ENCODE measurements at places on chromosomes 4 and X.
A peak's percentile ranks its signal among the peaks of the same experiment; 100 is the strongest.

- DNase-seq: no peak
Measured at GRCh38 chr4:30968926-30969325, 248.8 kb downstream of the PCDH7 start.

- DNase-seq: no peak
Measured at GRCh38 chrX:40434947-40435346, 145.8 kb upstream of the ATP6AP2 start.

GRCh38 chrX:103464774-103465117 lies 54.5 kb downstream of the RAB40A start:
- peak; percentile 77 for DNase-seq

DNA sequence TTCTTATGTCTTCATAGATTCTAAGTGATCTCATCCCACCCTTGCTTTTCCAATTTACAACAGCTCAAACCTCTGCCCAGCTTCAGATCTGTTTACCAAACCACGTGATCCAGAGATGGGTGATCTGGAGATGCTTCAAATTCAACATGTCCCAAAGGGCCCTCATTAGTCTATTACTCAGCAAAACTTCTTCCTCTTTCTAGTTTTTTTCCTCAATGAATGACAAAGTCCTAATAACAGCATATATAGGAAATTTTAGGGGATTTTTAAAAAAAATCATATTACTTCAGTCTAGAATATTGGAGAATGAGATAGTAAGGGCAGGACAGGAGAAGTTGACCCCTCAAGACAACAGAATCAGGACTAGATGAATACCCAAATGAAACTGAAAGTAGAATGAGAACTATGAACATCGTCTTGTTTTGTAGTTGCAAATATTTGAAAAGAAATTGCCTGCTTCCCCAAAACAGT lies 127.1 kb downstream of the CFAP299 start:
- no peak for DNase-seq

GRCh38 chrX:110519906-110520452 lies 161.3 kb downstream of the RTL9 start:
- DNase-seq: no peak

DNA sequence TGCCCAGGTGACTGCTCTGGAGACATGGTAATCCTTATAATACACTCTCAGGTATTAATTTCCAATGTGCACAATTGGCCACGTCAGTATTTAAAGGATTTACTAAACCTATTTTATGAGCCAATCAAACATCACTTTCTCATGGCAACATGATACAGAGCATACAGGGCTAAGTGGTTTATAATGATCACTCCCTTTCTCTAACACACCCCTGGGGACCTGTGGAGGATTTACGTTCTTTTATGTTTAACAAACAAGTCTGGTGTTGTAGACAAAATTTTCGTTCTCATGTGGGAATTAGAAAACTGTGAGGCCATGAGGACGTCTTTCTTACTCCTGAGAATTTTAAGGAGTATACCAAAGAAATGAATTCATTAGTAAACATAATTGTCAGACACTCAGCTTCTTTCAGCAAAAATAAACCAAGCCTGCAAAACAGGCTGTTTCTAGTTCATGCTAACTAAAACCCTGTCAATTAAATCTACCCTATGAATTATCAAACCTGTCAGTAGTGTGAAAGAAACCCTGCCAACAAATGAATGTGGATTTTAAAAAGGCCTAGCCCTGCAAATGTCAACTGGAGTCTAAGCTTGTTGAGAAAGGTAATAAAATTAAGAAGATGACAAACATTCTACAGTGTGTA lies 155.8 kb downstream of the PDGFC start:
- no peak for DNase-seq

- peak; percentile 63 for DNase-seq
Measured at GRCh38 chr4:13483768-13484121, 395 bp downstream of the RAB28 start.

DNA sequence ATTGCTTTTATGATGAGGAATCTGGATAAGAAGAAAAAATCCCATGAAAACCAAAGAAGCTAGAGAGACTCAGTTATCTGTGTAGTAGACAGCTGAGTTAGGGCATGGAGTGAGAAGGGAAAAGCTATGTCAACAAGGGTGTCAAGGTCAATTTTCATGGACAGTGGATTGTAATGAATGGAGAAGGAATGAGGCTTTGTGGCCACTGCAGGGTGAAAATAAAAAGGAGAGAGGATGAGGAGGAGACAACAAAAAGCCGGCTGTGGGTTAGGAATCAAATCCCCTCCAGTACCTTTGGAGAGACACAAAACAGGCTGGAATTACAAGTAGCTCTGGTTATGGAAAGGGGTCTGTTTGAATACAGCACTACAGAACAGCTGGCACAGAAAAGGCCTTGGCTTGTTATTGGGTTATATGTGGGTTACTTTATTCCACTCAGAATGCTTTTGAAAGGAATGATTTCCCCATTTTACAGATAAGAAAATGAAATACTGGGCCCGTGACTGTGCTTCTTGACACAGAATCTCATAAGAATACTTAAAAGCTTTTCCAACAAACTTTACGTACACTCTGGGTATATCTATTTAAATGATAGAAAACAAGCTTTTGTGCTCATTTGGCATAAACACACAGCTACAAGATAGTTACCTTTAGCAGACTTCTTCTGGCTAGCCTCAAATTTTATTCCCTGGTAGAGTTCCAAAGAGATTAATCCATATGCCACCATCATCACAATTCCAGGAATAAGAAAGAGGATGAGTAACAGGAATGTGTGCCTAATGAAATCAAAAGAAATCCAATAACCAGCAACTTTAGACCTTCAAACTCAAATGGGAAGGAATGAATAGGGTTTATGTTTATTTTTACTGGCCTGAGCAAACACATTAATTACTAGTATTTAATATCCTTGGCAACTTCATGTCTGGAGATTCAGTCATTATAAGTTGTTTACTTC lies 7.5 kb downstream of the CCKAR start:
- no peak for DNase-seq

DNA sequence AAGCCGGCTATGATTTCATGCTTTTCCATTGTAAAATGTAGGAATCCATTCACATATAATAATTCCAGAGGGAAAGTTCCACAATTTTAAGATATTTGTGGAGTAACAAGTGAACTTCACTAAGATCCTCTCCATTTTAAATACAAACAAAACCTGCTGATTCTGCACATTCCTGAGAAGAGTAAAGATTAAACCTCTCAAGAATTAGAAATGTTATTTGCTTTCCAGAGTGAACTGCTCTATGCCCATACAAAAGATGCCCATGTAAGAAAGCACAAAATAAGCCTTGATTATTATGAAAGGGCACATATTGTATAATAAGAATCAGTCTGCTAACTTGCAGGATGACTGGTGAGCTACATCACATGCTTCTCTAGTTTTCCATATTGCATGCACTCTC lies 241.5 kb downstream of the COX18 start:
- DNase-seq: no peak

DNA sequence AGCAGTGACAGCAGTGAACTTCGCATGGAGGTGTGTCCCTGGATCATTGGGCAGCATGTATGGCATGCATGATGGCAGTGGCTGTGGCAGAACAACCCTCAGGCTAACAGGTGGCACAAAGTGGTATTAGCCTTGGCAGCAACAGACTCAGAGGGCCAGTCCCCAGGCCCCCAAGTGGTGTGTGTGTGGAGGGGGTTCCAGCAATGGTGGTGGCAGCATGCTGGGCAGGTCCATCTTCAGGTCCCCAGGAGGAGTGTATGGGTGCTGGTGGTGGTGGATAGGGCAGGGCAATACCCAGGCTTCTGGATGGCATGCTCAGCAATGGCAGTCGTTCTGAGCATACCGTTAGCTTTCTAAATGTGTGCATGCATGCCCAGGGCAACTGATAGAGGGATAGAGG lies 923.7 kb downstream of the PDHA2 start:
- DNase-seq: no peak

GRCh38 chrX:72735561-72735960 lies 21.5 kb upstream of the PHKA1 start:
- DNase-seq: no peak

DNA sequence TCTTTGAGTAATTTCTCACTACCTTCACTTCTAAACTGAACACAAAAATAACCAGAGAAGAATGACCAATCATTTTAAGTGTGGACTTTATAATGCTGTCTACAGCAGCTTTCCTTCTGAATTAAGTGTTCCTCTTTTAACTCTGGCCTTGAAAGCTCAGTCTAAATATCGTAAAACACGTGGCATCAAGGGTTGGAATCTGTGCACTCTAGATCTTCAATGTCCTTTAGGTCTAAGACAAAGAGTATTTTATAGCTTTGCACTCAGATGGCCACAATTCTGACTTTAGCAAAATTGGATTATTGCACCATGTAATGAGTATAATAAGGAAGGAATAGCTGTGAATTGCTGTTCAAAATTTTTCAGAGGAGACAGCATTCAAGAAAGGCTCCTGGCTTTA lies 197.1 kb upstream of the UGT8 start:
- no peak for DNase-seq

GRCh38 chrX:131821945-131822622 lies 201.0 kb upstream of the STK26 start:
- peak; percentile 82 for DNase-seq

GRCh38 chr4:67581208-67581857 lies 22.8 kb downstream of the STAP1 start:
- no peak for DNase-seq

DNA sequence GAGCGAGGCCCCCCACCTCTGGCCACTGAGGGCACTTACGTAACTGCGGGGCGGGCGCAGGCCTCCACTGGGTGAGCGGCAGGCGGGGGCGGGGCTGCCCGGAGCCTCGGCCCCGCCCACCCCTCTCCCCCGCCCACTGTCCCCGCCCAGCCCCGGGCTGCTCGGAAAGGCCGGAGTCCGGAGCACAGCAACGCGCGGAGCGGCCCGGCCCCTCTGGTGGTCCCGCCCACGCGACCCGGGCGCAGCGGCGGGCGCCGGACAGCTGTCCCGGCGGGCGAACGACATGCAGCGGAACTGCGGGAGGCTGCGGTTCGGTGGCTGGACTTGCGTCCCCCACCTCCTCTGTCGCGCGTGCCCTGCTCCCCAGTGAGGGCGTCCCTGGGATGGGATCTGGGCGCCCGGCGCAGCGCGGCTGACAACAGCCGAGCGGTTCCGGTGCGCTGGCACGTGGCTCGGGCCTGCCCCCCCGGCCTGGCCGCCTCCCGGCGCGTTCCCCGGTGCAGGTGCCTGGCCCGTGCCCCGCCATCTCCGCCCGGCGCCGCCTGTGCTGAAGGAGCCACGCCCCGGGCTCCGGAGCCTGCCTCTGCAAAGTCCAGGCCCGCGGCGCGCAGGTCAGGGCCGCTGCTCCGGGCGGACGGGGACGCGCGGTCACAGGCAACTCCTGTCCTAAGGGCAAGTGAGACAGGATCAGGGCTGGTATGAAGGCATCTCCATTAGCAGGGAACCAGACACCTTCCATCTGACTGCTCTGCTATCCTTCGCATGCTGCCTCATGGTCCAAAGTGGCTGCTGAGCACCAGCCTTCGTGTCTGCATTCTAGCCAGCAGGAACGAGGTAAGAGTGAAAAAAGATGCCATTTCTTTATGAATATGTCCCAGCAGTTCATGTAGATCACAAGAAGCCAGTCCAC lies 21.8 kb upstream of the JAKMIP1 start:
- DNase-seq: no peak

DNA sequence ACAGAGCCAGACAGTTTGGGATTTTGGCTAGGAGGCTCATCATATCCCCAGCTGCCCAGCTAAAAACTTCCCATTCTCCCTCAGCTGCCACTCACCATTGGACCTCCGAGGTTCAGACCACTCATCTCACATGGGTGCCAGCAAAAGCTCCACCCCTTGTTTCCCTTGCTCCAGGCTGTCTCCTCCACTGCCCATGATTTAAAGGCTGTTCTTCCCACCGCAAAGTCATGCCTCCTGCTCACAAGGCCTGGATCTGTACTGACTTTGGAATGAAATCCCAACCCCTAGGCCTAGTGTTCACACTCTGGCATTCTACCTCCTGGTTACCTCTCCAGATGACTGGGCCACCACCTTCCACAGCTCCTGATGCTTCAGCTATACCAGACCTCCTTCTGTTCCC lies 142.2 kb upstream of the EOLA2 start:
- DNase-seq: no peak

GRCh38 chrX:50448565-50448964 lies 22.1 kb downstream of the DGKK start:
- peak; percentile 75 for DNase-seq

- DNase-seq: no peak
Measured at GRCh38 chrX:129840344-129840743, 3.3 kb downstream of the ZDHHC9 start.

GRCh38 chrX:146396409-146396808 lies 413.2 kb upstream of the CXorf51B start:
- DNase-seq: peak; percentile 8

GRCh38 chr4:37385424-37385823 lies 140.9 kb downstream of the NWD2 start:
- no peak for DNase-seq

DNA sequence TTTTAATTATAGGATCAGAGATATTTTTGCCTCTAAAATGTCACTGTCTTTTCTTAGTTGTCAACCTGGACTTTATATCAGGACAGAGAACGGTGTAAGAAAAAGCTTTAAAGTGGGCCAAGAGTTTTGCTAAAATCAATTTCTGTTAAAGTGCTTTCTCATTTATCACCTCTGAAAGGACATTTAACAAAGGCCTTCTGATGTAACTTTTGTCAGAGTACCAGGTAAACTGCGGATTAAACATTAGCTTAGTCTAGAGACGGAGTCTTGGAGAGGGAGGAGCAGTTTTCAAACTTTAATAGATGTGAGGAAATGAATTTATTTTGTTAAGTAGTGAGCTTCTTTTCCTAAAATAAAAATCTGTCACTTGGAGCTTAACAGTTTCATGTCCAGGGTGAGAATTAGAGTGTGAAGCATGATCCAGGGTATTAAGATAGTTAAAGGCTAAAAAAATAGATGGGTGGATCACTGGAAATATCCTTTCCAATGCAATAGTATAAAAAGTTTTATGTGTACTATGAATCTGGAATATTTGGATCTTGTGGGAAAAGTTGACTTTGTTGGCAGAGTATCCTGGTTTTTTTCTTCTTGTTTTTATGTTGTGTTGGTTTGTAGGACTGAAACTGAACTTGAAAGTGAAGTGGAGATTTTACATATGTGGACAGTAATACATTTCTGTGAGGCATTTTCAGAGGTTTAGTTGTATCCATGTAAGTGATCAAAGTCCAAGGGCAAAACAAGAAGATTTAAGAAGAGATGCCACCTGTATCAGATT lies 33.6 kb upstream of the BMPR1B start:
- DNase-seq: no peak

DNA sequence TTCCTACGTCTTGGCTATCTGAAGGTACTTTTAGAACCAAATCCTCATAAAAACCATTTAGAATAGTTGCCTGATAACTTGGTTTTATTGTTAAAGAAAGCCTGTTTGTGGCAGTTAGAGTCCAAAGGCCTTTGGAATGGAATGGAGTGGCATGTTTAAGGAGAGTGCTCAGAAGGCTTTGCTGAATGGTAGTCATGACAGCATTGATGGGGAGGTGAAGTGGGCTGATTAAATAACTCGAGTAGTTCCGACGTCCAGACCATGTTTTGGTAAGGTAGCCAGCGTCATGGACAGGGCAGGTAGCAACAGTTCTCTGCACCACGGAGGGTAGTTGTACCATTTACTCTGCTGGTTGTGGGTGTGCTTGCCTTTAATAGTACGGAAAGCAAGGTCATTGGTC lies 86.3 kb upstream of the CLDN34 start:
- DNase-seq: no peak
